Omental fat pad (tissue), 4 donors: ENCODE measurements at places on chromosomes 5 and 9.
A peak's percentile ranks its signal among the peaks of the same experiment; 100 is the strongest.

- DNase-seq, result no peak
These were observed 256.2 kb downstream of the TAF11L14 start for GRCh38 chr5:17890501-17890900.

DNA sequence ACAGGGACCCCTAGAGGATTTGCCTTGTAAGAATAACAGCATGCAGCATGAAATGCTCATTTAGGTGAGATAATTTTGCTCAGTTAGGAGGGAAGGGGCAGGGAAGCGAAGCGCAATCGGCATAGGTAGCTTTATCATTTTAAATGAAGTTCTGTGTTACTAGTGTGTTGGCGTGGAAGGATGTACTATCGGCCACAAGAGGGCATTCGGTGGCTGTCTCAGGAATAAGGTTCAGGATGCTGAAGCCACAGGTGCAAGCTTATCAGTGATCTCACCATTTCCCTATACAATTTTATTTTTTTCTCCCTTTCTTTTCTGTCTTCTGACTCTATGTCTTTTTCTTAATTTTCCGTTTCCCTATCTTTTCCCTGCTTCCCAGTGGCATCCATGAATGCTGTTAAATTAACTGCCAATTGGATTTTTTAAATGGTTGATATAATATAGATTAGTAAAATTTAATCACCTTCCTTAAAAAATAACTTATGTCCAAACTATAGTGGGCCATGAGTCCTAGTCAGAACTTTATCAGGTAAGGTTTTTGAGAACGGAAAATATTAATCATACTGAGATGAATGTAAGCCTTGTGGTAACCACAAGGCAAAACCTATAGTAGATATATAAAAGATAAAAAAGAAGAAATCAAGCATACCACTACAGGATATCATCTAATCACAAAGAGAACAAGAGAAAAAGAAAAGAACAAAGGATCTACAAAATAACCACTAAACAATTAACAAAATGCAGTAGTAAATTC, 1.2 kb upstream of the INSL6 start:
- no peak for DNase-seq

- DNase-seq, result no peak
These were observed 26.2 kb downstream of the ZNF462 start for GRCh38 chr9:106889061-106889590.

GRCh38 chr5:113054899-113055298, 78.3 kb downstream of the DCP2 start:
- no peak for DNase-seq

DNA sequence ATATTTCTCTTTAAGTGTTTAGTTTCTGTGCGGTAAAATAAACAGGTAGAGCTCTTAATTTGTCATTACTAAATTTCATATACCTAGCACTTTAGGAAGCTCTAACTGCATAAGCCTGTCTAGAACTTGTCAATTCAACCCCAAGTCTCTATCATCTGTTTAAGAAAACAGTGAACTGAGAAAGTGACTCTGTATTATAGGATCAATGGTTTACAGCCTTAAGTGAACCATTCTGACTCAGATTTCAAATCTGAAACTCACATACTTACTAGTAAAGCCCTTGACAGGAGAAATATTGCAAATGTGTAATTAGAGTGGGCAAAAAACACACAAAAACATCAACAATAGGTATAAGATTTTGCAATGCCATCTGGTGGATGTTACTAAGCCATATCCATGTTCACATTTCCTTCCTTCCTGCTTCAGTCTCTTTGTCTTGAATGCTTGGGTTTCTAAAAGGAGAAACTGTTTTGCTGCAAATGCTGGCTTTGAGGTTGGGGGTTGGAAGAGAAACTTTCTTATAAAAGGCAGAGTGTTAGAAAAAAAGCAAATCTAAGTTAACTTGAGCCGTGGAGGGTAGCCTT, 101.8 kb downstream of the DOCK8 start:
- no peak for DNase-seq

GRCh38 chr5:16602182-16602581, 14.6 kb downstream of the RETREG1 start:
- DNase-seq, result no peak

GRCh38 chr9:127049581-127049980, 72.9 kb downstream of the ANGPTL2 start:
- no peak for DNase-seq

- DNase-seq, result no peak
These were observed 68.8 kb upstream of the PPP2R2B start for GRCh38 chr5:146947181-146947941.

DNA sequence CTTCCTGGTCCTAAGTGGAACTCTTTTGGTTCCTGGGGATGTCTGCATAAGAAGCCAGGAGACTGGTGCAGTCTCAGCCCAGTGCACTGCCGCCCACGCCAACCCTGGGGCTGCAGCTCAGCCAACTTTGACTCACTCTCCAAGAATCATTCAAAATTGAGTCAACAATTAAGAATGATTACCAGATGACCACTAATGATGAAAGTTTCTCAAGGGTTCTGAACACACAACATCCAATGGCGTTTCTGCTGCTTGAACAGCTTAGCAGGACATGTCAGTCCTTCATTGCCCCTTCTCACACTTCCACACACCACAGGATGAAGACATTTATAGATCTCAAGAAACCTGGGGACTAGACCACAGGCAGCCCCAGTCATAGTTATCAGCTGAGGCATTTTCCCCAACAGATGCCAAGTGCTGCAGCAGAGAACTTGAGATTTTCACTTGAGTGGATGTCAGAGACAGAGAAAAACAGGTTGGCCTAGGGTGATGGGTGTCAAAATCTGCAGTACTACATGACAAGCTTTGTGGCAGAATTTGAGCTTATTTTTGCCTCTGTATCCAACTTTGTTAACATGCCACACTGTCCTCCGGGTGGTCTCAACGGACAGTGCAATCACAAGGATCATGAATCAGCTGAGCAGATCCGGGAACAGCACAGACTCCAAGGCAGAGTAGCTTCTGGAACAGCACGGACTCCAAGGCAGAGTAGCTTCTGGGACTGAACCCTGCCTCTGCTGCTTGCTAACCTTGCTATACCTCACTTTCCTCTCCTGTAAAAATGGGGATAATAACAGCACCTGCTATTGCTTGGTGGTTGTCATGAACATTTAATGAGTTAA, 356.1 kb downstream of the SPOCK1 start:
- no peak for DNase-seq

DNA sequence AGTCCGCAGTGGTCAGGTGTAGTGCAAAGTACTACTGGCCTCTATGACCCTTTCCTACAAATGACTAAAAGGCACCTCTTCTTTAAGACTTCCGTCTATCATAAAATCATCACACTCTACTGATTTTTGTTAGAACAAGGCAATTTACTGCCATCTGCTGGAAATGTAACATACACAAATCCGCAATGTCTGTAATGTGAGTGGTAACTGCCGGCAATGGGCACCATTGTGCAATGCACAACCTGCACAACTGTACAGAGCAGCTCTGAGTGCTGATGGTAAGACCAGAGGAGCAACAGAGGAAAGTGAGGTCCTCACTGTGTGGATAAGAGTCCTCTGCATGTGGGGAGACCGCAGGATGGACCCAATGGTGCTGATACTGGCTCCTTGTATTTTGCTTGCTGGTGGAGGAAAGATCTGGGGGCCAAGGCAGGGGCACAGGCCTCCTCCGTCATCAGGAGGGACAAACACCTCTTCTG, 103.7 kb downstream of the ATPSCKMT start:
- no peak for DNase-seq

DNA sequence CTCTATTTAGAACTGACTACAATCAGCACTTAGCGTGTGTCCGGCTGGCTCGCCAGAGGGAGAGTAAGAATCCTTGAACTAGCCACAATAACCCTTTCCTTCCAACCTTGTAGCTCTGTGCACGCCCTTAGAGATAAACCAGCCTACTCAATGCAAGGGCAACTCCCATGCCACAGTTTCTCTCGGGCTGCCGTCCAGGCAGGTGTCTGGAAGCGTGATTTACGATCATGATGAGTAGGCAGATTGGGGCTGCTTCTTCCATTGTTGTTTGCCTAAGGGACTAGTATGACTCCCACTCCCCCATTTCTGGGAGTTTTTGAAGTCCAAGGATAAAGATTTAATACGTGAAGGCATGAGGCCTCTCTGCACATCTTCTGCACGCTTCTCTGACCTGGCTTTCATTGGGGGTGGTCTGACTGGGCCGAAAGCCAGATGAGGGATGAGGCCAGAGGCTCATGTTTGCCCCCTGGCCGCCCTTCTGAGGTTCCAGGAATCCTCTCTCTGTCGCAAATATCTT, 134.0 kb upstream of the MYO10 start:
- DNase-seq, result no peak

DNA sequence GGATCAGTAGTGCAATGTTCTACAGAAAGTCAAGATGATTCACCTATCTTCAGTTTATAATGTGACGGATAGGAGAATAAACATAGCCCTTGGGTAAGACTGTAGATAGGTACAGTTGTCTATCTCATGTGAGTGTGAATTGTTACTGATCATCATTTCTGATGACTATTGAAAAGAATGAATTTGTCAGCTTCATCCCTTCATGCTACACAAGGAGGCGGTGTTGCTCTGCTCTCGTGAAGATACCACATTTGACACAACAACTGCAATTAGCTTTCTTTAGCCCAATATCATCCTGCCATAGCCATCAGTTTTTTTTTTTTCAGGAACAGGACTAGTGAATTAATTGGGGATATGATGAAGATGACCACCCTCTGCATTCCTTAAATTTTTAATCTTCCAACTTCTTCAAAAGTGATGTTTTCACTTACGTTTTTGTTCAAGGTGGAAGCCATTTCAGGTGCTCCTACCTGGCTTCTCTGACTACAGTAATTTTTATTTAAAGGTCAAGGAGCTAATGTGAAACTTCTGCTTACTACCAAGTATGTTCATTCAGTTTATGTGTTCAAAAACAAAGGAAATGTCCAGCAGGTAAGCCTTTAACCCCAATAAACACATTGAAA, 152.9 kb upstream of the MOCS2 start:
- no peak for DNase-seq

DNA sequence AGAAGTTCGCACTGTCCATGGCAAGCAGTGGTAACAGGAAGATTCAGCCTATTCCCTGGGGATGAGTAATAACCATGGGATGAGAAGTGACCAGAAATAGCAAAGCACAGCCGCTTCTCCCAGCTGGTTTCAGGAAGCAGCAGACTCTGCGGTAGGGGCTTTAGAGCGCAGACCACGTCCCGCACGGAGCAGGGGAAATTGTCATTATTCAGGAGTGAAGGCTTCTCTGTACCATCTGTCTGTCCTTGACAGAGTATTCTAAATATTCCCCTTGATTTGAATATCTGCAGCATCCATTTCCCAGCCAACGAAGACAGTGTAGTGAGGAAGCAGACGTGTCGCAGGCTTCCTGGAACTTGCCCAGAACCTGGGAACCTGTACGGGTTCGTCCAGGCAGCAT, 159.6 kb downstream of the NXNL2 start:
- DNase-seq, result no peak

GRCh38 chr5:173065155-173065554, 9.0 kb downstream of the CREBRF start:
- DNase-seq, result no peak

- DNase-seq, result no peak
These were observed 11.9 kb upstream of the C1QTNF2 start for GRCh38 chr5:160382346-160382745.

DNA sequence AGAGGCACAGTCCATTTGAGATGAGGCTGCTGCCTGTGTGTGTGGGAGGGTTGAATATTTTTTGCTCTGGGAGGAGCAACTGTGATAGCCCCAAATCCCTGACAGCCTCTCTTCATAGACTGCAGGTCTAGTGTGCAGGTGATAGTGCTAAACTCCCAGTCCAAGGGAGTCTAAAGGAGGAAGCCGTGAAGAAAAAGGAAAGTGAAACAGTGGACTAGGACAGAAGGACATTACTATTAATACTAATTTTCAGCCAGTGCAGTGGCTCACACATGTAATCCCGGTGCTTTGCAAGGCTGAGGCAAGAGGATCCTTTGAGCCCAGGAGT, 295.0 kb downstream of the PDE4D start:
- DNase-seq, result no peak

GRCh38 chr9:14027116-14027800, 286.7 kb downstream of the NFIB start:
- no peak for DNase-seq

DNA sequence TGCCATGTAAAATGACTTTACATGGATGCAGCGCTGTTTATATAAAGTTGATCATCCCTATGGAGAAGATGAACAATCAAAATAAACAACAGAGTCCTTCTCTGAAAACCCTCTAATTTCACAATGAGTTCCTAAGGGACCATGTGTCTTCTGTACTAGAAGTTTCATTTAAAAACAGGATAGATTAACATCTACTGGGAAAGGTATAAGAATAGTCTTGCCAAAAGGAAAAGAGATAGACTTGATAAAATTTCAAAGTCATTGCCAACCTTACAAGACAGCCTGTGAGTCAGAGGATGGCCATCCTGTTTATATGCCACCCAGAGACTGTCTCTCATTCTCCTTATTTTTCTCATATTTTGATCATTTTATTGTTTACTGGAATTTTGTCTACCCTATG, 367.1 kb upstream of the PDE4D start:
- no peak for DNase-seq

- DNase-seq, result no peak
These were observed 629.3 kb downstream of the ANXA1 start for GRCh38 chr9:73780916-73781315.

- peak; percentile 52 for DNase-seq
These were observed 165.3 kb downstream of the BNC2 start for GRCh38 chr9:16705111-16705604.

- DNase-seq, result no peak
These were observed 94.5 kb downstream of the TMC1 start for GRCh38 chr9:72615931-72616330.

GRCh38 chr5:89377767-89378455, 494.9 kb upstream of the MEF2C start:
- DNase-seq, result no peak

DNA sequence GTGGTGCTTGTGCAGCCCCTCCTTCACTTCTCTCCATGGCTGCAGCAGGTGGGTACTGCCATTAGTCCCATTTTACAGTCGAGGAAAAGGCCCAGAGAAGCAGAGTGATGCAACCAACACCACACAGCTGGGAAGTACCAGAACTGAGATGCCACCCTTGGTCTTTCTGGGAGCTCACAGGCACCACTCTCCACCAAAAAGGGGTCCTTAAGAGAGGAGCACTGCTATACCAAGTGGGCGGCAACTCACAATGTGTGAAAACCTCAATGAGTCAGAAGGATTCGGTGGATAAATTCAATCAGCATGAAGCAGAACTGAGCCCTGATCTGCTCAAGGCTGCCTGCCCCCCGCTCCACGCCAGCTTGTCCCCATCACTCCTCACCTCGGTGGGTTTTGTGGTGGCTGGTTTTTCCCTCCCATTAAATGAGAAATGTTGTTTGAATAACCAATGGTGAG, 213.7 kb downstream of the FSTL4 start:
- DNase-seq, result no peak
